ENCODE measurements at places on chromosomes 13 and 19.

- DNase-seq: peak; percentile 52
Observed at GRCh38 chr19:3062165-3063105, at the start of gene TLE5. TLE5 (minus strand) TSS chr19:3062495; CDS start chr19:3062200, 295 bp downstream.

GRCh38 chr13:32581177-32581786, 5.0 kb upstream of the PDS5B start:
- DNase-seq: no peak

GRCh38 chr19:17385878-17386611, 8.0 kb downstream of the CCDC194 start:
- peak; percentile 41 for DNase-seq

DNA sequence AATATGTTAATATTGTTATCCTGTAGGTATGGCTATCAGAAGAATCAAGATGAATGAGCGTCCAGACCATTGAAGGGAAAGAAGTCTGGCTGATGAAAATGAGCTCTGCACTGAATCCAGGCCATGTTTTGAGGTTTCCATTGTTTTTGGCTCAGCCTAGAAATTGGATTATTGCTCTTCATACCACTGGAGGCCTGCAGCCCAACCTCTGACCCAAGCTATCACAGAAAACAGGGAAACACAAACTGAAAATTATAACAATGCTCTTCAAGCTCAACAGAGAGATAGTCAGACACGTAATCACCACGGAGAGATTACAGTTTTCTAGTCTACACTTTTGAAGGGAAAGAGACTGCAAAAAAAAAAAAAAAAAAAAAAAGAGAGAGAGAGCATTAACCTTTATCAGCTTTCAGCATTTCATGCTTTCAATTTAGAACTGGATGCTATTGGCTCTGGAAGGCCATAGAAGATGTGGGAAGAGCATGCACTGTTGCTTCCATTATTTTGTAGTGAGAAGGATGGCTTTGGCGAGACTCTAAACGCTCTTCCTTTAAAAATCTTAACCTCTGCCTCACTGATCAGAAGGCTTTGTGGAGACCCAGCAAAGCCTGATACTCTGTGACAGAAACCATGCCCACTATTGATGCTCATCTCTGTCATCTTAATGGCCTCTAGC, 10.8 kb downstream of the EDNRB start:
- DNase-seq: no peak

- no peak for DNase-seq
Observed at GRCh38 chr13:79482281-79482970, 1.5 kb downstream of the NDFIP2 start.

- DNase-seq: no peak
Observed at GRCh38 chr19:48623556-48624066, 4.3 kb downstream of the SPHK2 start.

DNA sequence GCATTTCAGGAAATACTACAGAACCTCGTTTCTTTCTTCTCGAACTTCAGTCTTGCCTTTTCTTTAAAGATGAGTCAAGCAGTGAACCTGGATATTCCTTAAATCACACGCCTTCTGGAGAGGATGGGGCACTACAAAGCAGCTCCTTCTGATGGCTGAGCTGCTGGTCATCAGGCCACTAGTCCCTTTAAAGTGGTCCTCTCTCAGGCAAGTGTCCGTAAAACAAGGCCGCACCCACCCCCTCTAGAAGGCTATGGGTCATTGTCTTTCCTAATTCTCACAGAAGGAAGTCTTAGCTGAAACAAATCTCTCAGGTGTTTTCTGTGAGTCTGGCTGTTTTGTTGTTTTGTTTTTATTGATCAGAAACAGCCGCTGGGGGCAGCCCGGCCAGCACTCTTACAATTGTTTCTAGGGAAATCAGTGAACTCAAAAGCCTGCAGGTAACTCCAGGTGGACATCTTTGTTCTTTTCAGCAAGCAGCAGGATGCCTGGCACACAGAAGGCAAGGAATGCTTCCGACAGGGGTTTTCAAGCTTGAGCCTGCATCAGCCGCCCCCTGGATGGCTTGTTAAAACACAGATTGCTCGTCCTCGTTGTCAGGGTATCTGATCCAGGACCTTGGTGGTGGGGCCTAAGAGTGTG, 45.4 kb downstream of the MBNL2 start:
- DNase-seq: no peak

DNA sequence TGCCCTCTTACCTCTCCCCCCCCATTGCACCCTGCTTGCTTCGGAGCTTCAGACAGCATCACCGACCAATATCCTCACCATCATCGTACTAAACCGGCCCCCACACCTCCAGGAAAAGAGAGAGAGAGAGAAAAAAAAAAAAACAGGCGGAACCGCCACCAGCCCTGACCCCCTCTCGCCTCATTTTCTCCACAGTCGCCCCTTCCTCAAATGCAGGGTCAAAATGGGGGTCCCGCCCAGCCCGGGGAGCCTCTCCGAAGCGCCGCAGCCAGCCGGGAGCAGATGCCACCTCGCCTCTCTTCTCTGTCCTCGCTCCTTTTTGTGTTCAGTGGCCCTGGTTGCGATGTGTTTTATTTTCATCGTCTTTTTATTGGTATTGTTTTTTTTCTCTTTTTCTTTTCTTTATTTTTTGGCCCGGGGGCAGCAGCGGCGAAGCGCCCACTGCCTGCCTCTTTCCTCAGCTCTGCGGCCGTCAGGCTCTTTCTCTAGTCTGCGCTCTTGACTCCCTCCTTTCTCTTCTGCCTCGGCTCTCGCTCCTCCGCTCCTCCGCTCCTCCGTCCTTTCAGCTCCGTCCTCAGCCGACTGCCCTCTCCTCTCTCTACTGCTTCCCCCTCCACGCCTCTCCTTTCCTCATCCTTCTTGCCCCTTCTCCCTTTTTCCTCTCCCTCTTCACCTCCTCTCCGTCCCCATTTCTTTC, 41.4 kb downstream of the DEDD2 start:
- no peak for DNase-seq

DNA sequence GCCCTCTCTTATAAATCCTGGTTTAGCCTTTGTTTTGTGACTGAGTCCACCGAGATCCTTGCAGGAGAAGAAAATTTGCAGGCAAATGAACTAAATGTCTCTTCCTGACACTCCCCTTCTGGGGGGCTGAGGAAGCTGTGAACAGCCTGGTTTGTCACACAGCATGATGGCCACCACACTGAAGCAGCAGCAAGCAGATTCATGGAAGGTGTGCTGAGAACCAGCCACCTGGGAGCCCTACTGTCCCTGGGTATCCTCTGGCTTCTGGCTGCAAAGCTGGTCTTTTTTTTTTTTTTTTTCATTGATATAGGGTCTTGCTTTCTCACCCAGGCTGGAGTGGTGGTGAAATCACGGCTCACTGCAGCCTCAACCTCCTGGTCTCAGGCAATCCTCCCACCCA, 11.2 kb downstream of the MRPS12 start:
- DNase-seq: no peak

DNA sequence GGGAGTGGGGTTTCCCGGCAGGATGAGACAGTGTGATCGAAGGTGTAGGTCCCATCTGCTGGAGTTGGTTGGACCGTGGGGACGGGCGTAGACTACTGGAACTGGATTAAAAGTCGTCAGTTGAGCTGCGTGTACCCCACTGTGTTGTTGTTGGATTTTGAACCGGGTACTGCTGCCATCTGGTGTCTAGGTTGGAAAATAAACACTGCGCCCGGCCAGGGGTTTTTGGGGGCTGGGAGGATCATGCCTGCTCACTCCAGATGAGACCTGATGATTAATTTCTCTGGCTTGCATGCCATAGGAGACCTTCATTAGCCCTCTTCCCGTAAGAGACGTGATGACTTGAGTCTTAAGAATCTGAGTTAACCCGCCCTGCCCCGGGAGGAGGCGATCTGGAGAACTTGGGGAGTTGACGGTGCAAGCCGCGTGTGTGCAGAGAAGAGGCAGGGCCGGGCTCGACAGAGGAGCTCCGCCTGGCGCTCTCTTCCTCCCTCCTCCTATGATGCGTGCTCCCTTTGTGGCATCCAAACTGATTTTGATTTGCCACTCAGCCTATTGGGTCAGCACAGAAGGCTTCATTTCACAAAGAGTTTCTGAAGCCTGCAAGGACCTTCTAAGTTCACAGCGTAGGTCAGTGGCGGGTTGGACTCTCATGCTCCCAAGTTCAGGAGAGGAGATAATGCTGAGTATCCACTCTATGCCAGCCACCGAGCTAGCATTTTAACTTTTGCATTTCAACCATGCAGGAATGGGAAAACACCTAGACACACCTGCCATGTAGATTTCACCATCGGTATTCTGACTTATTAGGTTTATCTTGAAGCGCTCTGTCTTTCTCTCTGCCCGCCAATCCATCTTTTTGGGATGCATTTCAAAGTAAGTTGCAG, 2.7 kb downstream of the UHRF1 start:
- peak; percentile 29 for DNase-seq

DNA sequence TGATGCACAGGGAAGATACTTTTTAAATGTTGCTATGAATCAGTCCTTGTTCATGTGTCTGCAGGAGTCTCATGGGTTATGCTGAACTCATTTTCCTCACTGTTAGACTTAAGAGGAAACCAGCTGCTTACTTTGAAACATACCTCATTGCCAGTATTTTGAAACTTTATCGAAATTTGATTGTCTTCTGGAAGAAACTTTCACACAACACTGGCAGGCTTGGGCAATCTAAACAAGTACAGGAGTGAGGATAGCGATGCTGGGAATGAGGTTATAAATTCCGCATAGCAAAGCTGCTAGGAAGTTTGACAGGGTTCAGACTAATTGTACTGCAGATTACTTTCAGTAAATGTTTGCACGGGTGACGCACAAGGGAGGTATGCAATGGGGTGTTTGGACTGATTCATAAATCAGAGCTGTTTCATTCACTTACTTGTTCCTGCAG, 245.7 kb downstream of the DNAJC15 start:
- DNase-seq: no peak

- no peak for DNase-seq
Observed at GRCh38 chr19:10069046-10069445, 17.1 kb upstream of the SHFL start.

DNA sequence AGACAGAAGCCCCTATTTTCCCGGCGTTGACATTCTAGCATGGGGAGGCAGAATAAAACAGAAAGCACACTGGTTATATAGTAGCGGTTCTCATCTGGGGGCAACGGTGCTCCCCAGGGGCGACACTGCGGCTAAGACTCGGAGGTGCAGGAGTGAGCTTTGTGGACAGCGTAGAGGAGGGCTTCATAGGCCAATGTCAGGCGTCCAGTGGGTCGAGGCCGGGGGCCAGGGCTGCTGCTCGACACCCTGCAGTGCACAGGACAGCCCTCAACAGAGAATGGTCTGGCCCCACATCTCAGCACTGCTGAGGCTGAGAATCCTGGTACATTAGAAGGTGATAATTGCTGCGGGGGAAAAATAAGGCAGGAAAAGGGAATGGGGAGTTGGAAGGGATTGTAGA, 1.5 kb downstream of the ZNF628 start:
- no peak for DNase-seq

DNA sequence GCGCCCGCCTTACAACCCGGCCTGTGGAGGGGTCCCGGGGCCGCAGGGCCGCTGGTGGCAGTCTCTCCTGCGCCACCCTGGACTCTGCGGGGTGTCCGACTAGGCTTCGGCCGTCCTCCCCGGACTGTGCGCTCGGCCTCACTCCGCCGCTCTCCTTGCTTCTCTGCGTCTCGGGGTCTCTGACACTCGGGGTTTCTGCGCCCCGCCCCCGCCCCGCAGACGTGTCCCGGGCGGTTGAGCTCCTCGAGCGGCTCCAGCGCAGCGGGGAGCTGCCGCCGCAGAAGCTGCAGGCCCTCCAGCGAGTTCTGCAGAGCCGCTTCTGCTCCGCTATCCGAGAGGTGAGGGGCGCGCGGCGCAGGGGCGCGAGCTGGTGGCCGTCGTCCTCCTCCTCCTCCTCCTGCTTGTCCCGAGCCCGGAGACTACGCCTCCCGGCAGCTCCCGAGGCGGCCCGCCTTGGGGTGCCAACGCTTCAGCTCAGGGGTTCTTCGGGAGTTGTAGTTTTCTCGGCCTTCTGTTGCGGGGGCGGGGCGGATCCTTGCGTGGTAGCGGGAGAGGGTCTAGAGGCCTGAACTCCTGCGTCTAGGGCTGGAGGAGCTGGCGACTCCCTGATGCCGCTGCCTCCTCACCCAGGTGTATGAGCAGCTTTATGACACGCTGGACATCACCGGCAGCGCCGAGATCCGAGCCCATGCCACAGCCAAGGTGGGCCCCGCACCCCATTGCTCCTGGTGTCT, 627 bp downstream of the LIN7B start:
- DNase-seq: no peak

DNA sequence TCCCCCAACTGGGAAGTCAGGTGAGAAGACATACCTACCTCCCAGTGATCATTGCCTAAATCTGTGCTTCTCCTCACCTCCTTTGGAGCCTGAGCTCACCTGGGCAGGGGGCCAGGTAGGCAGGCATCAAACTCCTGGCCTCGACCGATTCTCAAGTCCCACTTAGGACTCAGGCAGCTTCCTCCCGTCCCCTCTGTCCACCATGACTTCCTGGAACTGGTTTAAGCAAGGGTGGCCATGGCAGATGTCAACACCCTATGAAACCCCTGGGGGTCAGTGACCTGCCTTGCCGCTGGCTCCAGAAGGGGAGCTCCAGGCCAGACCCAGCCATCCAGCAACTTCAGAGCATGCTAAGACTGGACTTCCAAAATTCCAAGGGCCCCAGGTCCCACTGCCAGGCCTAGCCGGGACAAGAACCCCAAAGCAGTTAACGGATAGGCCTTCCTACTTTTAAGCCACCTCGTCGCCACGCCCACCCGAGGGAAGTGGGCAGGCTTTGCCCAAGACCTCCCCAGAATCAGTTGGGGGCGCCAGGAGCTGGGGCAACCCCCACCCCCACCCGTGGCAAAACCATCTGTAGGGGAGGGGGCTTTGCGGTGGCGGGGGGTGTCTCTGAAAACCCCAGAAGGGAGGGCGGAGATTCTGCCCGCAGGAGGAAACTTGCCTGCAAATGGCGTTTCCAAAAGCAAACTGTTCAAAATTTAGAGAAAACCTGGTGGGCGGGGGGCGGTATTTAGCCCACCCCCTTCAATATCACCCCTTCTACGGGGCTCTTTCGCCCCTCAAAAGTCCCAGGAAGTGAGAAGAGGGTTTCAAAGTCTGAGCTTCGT, 657 bp downstream of the PLIN3 start:
- no peak for DNase-seq

- DNase-seq: no peak
Observed at GRCh38 chr13:98706446-98707110, 45.9 kb downstream of the SLC15A1 start.

DNA sequence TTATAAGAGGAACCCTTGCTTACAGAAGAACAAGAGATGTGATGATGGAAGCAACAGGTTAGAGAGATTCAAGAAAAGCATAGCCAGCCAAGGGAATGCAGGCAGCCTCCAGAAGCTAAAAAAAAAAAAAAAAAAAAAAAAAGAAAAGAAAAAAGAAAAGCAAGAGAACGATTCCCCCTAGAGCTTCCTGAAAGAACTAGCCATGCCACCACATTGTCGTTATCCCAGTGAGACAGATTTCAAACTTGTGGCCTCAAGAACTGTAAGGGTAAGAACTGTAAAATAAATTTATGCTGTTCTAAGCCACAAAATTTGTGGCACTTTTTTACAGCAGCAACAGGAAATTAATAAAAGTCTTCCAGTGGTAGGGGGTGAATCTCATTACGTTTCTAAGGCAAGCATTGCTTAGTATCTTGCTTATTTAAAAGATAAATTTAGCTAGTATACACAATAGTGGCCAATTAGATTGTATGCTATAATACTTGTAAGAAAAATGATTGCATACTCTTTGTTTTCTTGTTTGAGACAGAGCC, 21.8 kb downstream of the RFXAP start:
- no peak for DNase-seq
